ENCODE measurements at places on chromosomes 12 and 14.
A peak's percentile ranks its signal among the peaks of the same experiment; 100 is the strongest.

GRCh38 chr14:47678993-47679392 is 3.6 kb upstream of the MDGA2 start:
- no peak for DNase-seq

GRCh38 chr12:14874882-14875281 is 10.8 kb downstream of the MGP start:
- DNase-seq, result no peak

DNA sequence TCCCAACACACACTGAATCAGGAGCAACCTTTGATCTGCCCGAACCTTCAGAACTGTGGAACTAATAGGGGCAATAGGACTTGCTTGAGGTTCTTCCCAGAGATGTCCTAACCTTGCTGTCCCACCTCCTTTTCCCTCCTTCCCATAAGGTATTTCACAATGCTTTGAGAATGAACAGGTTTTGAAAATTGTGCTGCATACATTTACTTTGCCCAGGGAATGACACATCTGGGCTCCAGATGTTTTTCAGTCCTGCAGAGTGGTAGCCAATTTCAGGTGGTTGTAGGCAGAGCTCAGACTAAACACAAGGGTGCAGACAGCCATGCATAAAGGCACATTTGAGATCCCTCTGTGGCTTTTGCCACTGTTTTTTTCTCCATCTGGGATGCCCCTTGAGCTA is 206.7 kb upstream of the PWP1 start:
- DNase-seq, result no peak

DNA sequence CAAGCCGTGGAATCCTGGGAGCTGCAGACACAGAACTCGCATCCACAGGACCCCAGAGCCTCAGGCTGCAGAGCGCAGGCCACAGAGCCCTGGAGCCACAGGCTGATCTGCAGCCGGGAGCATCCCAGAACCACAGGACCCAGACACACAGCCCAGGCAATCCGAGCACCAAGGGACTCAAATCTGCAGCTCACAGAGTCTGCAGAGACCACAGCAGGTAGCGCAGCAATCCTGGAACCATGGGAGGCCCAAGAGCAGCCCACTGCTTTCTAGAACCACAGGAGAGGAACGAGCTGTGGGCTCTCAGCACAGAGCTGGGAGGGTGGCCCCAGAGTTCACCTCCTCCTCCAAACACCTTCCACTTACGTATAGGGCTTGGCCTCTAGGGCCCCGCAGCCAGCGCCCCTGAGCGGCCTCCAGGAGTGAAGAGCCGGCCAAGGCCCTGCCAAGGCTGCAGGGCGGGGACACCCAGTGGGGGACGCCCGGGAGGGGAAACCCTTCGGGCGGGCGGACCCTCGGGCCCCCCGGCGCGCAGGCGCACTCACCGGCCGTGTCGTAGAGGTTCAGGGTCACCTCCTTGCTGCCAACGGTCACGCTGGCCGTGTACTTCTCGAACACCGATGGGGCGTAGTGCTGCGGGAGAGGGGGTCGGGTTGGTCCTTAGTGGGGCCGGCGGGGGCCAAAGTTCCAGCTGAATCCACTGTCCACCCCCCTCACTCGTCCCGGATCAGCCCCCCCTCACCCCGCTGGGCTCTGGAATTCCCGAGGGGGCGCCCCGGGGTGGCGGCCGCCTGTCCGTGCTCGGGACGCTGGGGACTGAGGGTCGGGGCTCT is 665 bp downstream of the RHOF start:
- DNase-seq, result peak; percentile 52

- DNase-seq, result no peak
These were observed 11.1 kb downstream of the AQP6 start for GRCh38 chr12:49983892-49984291.

DNA sequence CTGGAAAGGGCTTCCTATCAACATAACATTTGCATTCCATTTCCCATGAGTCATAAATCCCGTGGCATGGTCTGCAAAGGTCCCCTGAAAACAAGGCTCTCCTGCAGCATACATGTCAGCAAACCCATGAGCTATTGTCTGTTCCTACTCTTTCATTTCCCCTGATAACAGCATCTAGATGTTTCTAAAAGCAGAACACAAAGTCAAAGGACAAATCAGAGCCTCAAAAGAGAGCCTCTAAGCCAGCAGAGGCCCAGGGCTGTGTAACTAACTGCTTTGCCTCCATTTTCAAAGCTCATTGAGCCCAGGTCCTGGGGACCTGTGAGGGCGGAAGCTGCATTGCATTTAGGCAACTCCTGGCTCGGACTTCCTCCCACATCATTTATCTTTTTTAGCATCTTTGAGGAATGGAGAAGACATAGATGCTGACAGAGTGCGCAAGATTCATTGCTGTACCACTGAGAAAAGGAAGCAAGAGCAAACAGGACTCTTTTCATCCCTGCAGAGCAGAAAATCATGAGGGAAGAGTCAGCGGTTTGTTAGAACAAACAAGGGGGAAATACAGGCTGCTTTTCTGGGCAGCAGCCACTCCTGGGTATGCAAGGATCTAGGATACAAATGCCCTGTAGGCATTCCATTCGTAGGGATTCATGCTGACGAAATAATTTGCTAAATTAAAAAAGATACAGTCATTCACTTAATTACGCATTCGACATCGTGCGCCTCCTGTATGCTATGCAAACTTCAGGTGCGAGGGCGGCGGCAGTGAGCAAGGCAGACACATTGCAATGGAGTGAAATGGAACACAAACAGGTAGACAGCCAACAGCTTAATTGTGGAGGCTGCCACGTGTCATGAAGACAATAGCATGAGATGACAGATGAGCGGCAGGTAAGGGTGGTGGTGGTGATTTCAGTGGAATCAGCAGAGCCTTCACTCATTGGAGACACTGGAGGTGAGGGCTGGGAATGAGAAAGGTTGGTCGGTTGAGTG is 131.0 kb downstream of the TMEM132D start:
- DNase-seq, result no peak

- no peak for DNase-seq
These were observed 527.7 kb downstream of the RPS29 start for GRCh38 chr14:49058511-49058910.

DNA sequence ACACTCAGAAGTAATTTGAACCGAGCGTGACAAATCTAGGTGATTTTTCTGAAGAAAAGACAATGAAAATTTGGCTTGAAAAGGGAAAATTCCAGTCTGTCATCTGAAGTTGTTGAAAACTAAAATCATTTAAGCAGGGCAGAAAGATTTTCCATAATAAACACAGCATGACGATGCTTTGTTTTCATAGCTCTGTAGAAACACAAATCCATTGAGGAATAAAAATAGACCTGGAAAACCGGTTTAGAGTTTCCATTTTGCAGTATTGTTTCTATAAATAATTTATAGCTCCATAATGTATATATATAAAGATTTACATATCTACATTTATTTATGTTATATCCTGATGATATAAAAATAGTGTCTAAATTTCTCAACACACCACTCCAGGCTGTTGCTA is 1918.5 kb upstream of the FLRT2 start:
- no peak for DNase-seq

DNA sequence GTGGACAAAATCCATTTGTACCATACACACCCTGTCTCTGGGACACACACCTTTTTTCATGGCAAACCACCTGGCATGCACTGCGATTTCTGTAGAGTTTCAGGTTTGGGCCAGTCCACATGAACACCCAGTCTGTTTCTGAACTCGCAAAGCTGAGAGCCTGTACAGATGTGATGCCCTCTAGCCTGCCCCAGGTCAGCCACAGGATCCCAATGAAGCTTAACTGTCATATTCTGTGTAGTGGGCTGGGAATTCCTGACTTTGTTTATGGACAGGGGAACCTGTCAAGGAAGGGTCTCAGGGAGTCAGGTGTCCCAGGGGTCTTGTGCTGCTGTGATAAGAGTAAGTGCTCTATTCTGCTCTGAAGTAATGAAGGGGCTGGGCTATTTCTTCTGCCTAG is 39.8 kb downstream of the CPM start:
- DNase-seq, result no peak

- DNase-seq, result no peak
These were observed 613.5 kb upstream of the TBX3 start for GRCh38 chr12:115297445-115297844.

DNA sequence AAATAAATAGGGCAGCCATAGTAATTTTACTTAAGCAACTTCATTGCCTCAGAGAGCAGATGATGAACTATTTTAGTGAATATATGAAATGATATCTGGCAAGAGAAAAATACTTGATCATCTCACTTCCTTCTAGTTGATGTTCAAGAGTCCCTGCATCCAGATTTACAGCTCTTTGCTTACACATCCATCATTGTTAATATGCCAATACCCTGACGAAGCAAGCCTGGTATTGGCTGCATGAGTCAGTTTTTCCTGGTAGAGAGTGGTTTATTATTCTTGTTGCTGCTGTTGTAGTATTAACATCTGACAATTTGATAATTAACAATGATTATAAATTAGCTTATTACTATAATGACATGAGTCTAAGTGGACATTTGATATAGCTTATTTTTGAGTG is 681.9 kb downstream of the NRXN3 start:
- no peak for DNase-seq

DNA sequence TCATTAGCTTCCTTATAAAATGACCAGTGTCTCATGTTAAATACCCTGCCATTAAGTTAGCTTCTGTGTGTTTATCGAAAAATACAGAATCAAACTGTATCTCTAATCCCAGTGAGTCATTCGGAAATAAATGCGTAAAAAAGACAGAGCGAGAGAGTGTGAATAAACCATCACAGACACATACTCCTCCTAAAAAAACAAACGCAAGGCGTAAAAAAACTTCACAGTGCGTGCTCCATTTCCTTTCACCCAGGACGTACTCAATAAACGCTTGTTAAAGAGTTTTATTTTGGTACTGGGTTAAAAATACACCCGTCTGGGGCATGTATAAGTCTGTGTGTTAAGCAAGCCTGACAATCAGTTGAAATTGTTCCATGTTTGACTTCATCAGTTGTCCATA is 58.8 kb upstream of the ISM2 start:
- DNase-seq, result no peak

DNA sequence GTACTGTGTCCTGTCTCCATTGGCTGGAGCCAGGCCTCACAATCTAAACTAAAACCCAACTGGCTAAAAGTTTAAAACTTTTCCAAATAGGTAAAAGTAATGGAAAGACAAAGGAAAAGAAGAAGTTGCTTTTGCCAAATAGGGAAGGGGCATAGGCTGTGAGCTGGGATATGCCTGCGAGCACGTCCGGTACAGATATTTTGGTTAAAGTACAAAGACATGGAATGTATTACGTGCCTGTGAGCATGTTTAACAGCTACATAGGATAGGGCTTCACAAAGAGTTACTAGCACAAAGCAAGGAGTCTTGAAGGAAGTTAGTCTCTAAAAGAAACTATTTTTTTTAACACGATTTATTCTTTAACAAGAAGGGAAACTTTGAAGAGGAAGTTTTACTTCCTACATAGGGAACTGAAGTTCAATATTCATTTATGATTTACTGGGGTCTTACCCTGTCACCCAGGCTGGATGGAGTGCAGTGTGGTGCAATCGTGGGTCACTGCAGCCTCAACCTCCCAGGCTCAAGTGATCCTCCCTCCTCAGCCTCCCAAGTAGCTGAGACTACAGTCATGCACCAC is 41.9 kb upstream of the INF2 start:
- no peak for DNase-seq

DNA sequence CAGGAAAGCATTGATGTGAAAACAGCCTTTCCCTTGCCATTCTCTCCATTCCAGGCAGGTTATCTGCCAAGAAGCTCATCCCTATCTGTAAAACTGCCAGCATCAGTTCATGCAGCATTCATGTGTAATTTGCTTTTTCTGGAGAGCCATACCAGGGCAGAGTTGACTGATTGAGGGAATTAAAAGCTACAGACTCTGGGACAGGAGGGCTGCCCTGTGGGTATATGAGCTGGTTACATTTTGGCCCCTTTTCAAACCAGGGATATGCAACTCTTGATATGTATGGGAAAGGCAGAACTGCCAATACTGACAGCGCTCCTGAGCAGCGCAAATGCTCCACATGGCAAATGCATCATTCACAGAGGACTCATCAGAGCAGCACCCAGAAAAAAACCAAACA is 53.7 kb downstream of the SYT1 start:
- no peak for DNase-seq

DNA sequence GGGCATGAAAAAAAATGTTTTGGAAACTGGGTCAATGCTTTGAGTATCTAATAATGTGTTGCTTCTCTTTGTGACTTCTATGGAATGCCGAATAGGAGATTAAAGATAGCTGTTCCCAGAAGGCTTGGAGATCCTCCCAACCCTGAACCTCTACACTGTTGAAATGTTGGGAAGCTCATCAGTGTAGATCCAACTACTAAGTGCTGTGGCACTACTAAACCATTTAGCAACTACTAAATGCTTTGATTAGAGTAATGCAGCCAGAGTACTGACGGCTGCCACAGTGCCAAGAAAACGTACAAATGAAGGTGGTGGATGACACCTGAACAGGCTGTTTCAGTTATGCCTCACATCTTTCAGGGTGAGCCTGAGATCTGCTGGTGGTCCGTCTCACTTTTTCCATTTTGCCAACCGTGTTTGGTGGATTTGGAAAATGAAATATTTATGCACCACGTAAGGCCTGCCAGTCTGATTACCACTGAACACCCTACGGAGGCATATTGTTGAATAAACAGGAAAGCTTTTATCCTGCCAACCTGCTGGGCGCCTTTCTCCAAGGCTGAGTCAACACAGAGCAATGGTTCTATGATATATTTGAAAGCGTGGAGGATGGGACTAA is 938.0 kb upstream of the FLRT2 start:
- DNase-seq, result no peak

DNA sequence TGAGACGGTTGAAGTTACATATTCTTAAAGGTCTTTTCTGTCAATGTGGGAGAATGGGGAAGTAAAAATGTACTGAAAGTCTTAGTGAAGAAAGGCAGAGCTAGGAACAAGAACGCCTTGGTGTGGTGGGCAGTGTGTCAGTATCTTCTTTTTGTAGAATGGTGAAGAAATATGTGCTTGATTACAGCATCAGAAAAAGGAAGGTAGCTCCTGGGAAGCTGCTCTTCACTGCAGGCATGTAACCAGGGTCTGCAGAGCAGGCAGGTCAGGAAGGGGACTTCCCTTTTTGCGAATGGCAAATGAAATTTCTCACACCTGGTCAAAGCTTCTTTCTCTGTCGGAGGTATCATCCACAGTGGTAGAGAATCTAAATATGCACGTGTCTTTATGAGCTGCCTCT is 226.2 kb downstream of the ADAMTS20 start:
- DNase-seq, result no peak

- DNase-seq, result no peak
These were observed 67.8 kb upstream of the FICD start for GRCh38 chr12:108447168-108447832.

DNA sequence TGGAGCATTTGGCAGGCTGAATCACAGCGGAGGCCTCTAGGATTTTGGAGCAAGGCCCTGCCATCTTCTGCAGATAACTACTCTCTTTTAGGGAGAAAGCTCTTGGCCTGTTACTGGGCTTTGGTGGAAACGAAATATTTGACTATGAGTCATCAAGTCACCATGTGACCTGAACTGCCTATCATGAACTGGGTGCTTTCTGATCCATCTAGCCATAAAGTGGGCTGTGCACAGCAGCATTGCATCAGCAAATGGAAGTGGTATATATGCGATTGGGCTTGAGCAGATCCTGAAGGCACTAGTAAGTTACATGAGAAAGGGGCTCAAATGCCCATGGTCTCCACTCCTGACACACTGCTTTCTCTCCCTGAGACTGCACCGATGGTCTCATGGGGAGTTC is 21.1 kb downstream of the GYS2 start:
- no peak for DNase-seq
